ENCODE measurements at places on chromosomes 5 and 9.

GRCh38 chr5:81755320-81755719, 4.4 kb upstream of the SSBP2 start:
- DNase-seq, result no peak

DNA sequence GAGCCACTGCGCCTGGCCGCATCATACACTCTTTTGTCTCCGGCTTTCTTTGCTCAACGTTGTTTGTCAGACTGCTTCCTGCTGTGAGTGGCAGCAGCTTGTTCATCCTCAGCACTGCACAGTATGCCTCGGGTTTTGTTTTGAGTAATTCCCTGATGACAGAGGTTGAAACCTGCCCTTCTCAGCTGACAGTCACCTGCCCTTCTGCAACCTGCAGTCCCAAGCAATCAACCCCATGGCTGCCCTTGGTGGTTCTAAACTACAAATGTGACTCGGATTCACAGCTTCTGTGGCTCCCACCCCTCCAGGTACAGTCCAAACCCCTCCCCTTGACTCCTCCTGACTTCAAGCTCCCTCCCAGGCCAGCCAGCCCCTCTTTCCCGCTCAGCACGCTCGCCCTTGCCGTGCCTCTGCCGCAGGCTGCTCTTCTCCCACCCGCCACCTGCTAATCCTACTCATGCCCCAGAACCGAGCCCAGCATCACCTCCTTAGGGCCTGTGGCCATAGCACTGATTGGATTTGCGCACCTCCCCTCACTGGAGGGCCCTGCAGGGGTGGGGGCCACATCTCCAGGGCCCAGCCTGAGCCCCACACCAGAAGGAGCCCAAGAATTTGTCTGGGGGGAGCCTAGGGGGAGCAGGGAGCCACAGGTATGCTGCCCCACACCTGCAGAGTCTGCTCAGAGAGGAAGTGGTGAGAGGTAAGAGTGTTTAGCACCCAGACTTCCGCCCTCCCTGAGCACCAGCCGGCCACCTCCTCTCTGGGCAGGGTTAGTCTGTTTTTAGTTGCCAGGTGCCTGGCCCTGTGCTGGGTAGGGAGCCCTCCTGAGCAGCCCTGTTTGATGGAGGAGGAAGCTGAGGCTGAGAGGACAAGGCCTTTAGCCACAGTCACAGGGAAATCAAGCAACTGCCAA, 10.1 kb downstream of the EEIG1 start:
- DNase-seq, result no peak

DNA sequence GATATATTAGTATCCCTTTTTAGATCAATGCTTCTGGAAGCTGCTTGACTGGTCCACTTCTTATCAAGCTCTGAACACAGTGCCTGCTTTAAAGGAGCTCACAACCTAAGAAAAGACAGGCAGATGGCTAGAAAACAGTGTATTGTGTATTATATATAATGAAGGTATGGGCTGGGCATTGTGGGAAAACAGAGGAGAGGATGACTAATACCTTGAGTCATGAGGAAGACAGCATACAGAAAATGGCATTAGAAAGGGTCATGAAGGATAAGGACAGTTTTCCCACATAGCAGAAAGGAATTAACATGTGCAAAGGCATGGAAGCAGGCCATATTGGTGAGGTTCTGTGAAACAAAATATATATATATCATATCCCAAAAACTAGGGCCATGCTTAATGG, 309.6 kb downstream of the MLLT3 start:
- DNase-seq, result no peak

GRCh38 chr9:117714282-117714681, 10.1 kb downstream of the TLR4 start:
- DNase-seq, result no peak

- DNase-seq, result peak; percentile 86
Measured at GRCh38 chr9:132669698-132670456, at the start of gene DDX31. DDX31 (minus strand) TSS chr9:132669983; CDS start chr9:132669934, 49 bp downstream.

Measured in endothelial cell (in vitro differentiated cells).